ENCODE measurements at places on chromosomes 3 and 15.

- no peak for DNase-seq
These were observed 96.0 kb downstream of the SUCLG2 start for GRCh38 chr3:67558426-67558825.

- no peak for DNase-seq
These were observed 177.0 kb downstream of the GOLIM4 start for GRCh38 chr3:167918686-167919085.

GRCh38 chr3:83625261-83625660, 1333.5 kb upstream of the CADM2 start:
- no peak for DNase-seq

- no peak for DNase-seq
These were observed 4.4 kb downstream of the GXYLT2 start for GRCh38 chr3:72892081-72892775.

- no peak for DNase-seq
These were observed 211.0 kb downstream of the IGSF11 start for GRCh38 chr3:118823626-118824025.

All from right atrium auricular region (tissue), 2 donors.